ENCODE measurements at places on chromosomes 11 and 22.

DNA sequence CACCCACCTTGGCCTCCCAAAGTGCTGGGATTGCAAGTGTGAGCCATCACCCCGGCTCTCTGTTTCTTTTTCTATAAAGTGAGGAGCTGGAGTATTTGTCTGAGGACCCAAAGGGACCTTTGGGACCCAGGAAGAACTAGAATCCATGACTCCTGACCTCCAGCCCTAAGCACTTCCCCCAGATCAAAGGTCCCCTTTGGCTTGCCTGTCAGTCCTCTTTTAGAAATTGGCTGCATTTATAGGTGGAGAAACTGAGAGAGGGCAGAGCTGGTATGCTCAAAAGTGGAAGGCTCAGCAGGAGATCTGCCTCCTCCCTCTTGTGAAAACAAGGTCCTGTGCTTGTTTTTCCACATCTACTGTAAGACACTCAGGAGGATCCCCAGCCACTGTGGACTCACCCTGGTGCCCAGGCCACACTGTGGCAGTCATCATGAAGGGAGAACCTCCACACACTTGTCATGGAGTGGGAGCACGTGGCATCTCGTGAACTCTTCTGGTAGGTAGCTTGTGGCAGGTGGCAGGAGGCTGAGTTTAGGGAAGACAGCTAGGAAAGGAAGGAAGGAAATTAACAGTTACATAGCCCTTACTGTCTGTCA is 12.4 kb upstream of the PLEKHA7 start:
- DNase-seq = no peak

DNA sequence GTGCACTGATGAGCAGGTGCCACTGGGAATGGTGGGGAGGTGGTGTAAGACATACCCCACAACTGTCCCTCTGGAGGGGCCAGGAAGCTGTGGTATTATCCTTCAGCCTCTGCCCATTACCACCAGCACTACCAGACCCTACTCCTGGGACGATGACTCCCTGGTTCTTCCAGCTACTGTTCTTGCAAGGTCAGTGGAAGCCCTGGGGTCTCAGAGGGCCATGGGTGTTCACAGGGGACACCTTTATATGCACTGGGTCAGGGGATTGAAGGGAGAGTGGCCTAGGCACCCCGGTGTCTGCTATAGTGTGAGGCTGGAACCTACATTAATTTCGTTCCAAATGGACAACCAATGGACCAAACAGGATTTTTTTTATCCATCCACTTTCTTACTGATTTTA is 102.1 kb downstream of the RPS6KA4 start:
- DNase-seq = no peak

DNA sequence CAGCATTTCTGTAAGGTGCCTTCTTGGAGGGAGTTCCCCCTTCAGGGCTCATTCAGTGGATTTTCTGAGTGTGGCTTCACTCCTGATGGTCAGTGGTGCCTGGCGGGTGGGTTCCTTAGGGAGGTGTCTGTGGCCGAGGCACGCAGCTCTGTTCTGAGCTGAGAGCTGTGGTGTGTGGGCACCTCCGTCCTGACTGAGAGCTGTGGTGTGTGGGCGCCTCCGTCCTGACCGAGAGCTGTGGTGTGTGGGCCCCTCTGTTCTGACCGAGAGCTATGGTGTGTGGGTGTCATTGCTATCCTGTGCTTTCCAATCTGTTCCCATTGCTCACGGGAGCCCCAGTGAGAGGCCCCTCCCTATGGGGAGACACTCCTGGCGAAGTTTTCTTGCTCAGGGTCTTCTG is 39.8 kb downstream of the MUC6 start:
- no peak for DNase-seq

DNA sequence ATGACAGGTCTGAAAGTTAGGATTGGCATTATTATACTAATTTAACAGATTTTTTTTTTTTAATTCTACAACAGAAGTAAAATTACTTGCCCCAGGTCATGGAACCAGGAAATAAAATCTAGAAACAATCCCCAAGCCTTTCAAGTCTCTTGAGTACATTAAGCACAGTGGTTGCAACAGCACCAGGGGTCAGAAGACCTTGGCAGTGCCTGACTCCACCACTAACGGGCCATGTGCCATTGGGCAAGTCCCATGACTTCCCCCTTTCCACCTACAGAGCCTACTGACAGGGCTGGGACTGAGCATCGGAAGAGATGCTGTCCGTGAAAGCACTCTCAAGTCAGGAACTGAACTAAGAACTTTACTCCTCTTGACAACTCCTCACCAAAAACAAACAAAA is 98.6 kb upstream of the AKIP1 start:
- no peak for DNase-seq

GRCh38 chr11:69848201-69848600 is 29.0 kb upstream of the FGF3 start:
- no peak for DNase-seq

- DNase-seq = no peak
Observed at GRCh38 chr11:121521145-121522042, 68.6 kb upstream of the SORL1-AS1 start.

DNA sequence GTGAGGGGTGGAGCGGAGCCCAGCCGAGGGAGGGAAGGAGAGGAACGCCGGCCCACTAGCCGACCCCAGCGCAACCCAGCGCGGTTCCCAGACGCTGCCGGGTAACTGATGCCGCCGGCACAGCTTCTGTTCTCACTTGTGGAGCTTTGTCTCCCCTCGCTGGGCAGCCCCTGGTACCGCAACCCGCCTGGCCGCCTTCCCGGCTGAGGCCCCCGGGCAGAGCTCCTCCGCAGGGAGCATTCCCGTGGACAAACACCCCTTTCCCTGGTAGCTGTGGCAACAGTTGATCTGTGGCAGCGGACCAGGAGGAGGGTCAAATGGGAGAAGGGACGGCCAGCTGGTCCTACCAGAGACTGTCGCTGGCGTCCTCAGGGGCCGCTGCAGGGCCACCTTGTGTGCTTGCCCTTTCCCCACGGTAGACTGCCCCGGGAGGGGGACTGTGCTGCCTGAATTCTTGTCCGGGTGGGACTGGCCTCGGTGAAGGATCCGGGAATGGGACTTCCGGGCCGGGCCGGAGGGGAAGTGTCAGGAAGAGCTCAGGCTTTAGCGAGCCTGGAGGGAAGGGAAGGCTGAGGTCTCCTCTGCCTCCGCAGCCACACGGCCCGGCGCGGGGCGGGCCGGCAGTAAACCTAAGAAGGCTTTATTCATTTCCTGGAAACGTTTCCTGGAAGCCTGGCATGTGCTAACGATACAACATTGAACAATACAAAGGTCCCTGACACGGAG is 468.0 kb downstream of the OPCML start:
- DNase-seq = no peak

- DNase-seq = no peak
Observed at GRCh38 chr11:83436855-83437254, 150.7 kb upstream of the CCDC90B start.

DNA sequence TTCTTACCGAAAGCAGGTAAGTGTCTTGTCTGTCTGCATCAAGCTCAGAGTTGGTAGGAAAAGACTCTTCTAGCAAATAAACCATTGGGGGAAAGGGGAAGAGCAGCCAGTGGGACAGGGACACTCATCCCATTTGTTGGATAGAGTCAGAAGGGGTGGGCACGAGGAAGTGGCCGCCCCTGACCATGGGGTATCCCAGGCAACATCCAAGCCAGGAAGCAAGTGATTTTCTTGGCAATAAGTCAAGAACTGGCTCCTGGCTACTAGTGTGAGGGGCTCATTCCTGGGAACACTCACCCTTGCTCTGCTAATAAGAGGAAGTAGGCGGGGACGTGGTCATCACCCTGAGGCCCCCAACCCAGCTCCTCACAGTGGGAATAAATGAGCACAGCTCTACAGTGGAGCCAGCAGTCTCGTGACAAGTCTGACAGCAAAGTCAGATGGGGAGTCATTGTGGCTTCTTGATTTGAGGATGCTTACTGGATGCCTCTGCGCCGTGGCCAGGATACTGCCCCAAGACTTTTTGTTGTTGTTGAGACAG is 6.7 kb downstream of the SLC25A18 start:
- no peak for DNase-seq

GRCh38 chr11:76903325-76903724 is 42.6 kb downstream of the ACER3 start:
- no peak for DNase-seq

GRCh38 chr11:17563961-17564686 is 17.1 kb downstream of the OTOG start:
- DNase-seq = no peak
